ENCODE measurements at places on chromosomes 16 and 17.

DNA sequence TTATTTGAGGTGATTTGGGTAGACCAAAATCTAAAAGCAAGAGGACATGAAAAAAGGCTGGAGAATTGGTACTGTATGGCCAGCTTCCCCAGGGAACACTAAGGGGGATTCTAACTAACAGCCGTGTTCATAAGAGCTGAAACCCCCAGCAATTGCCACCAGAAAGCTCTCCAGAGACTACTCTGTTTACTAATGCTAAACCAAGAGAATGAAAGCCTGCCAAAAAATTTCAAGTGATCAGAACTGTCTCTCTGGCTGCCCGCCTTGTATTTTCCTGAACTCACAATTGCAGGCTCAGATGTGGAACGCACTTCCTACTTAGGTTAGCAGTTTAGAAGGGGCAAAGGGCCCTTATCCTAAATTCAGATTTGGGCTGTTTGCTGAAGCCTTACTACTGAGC is 24.1 kb downstream of the MYH10 start:
- DNase-seq: no peak

DNA sequence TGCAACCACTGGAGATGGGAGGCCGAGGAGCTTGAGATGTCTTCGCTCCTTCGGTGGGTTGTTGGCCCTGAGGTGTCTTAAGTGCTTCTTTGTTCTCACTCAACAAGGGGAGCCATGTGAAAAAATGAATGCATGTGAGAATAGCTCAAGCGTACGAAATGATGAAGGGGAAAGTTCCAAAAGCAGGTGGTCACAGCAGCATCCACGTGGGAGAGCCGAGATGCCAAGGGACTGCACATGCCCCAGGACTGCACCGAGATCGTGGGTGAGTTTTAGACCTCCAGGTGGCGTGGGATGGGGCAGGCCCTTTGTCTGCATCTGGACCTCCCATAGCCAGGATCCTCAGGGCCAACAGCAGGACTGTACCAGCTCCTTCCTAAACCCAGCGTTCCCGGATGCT is 8.1 kb downstream of the SLC38A8 start:
- DNase-seq: no peak

GRCh38 chr17:80866050-80866793 is 125.4 kb upstream of the CHMP6 start:
- peak; percentile 71 for DNase-seq

- no peak for DNase-seq
Observed at GRCh38 chr16:15894571-15895374, 6.4 kb upstream of the CEP20 start.

DNA sequence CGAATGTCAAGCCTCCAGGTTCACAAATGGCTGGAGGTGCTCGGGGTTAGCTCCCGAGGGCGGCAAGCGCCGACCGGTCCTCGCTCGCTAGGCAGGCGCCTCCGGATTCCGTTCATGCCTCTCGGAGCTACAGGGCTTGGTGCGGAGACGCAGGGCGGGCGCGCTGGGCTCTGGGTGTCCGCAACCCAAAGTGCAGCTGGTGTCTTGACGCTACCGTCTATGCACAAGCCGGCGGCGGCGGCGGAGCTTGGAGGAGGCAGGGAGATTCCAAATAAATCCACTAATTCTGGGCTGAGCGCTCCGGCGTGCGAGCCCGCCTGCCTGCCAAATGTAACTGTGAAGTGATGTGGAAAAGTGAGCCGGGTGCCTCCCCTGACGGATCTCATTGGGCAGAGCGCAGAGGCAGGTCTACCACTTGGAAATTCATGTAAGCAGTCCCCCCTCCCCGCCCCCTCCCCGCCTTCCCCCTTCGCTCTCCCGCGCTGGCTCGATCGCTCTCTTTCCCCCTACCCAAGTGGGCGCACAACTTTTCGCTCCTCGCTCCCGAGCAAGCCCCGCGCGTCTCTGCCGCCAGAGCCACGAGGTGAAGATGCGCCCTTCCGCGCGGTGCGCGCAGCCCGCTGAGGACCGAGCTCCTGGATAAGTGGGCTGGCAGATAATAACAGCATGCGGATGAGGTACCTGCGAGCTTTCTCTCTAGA is at the start of gene CDH8:
TSS of gene CDH8 (minus strand) at position 338 of the 701 bp plus-strand sequence. CDS start 15,035 bp downstream, outside the sequence.
- peak; percentile 18 for DNase-seq

- no peak for DNase-seq
Observed at GRCh38 chr17:81488276-81488860, 24.2 kb downstream of the ACTG1 start.

DNA sequence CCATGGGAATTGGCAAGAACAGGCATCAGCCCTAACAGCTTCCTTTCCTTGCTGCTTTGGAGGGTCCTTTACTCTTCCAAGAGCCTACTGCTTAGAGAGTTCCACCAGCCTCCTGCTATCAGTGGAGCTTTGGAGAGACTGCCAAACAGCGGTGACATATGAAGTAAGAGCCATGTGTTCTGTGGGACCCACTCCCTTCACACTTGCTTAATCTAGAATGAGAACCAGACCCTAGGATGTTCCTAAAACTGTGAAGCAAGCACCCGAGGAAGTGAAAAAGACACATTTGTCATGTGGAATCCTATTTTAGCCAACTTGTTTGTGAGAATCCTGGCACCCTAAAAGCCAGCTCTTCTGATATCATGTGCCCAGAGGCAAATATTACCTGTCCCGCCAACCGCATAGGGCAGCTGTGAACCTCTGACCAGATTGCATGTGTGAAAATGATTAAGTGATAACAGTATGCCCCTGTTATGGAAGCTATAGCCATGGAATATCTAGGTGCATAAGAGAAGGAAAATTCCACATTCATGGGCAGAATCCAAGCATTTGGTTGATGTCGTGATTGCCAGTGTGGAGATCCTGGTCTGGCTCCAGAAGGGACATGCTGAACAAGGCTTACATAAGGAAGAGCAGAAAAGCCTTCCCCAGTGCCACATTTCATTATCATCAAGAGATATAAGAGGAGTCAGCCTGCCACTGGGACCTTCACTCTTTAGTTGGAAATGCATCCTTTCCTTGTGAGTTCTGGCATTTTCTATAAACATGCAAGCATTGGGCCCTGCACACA is 18.7 kb downstream of the RCVRN start:
- no peak for DNase-seq

DNA sequence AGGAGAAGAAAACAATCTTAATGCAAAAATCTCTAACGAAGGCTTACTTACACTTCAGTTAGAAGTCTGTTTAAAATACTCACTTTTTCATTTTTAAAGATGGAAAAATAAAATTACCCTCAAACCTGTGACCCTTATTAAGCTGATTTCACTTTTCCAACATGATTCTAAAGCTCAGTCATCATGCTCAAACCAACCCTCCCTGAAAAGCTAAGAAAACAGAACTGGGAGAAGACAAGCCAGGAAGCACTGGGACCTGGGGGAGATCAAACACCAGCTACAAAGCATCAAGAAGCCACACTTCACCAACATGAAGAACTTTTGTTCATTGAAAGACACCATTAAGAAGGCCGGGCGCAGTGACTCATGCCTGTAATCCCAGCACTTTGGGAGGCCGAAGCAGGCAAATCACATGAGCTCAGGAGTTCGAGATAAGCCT is 88.8 kb downstream of the LITAF start:
- DNase-seq: peak; percentile 25

- DNase-seq: no peak
Observed at GRCh38 chr16:11966173-11966572, 1.2 kb downstream of the TNFRSF17 start.

- no peak for DNase-seq
Observed at GRCh38 chr16:1942047-1942809, 771 bp downstream of the MSRB1 start.

GRCh38 chr17:41340934-41341861 is 9.4 kb downstream of the KRT33A start:
- DNase-seq: no peak

- no peak for DNase-seq
Observed at GRCh38 chr17:43900858-43901754, 6.2 kb downstream of the MPP2 start.

DNA sequence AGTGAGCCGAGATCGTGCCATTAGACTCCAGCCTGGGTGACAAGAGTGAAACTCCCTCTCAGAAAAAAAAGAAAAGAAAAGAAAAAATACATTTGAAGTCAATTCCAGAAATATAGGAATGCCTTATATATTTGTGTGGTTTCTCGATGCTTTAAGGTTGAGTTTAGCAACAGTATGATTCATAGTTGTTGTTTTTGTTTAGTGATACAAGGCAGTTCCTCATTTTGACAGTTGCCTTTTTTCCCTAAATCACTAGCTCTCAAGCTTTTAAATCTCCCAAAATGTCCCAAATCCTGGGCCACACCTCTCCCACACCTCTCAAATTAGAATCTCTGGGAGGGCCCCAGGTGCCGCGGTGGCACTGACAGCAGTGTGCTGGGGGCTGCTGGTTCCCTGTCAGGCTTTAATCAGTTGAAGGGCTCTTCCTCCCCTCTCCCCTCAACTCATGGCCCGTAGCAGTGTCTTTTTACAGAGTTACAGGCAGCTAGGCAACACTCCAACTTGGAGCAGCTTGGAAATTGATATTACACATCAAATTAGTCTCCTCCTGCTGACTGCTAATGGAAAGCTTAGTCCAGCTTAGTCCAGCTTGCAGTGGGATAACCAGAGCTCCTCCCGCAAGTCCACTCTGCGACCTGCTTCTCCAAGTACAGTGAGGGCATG is 58.4 kb downstream of the EPN2 start:
- DNase-seq: no peak

DNA sequence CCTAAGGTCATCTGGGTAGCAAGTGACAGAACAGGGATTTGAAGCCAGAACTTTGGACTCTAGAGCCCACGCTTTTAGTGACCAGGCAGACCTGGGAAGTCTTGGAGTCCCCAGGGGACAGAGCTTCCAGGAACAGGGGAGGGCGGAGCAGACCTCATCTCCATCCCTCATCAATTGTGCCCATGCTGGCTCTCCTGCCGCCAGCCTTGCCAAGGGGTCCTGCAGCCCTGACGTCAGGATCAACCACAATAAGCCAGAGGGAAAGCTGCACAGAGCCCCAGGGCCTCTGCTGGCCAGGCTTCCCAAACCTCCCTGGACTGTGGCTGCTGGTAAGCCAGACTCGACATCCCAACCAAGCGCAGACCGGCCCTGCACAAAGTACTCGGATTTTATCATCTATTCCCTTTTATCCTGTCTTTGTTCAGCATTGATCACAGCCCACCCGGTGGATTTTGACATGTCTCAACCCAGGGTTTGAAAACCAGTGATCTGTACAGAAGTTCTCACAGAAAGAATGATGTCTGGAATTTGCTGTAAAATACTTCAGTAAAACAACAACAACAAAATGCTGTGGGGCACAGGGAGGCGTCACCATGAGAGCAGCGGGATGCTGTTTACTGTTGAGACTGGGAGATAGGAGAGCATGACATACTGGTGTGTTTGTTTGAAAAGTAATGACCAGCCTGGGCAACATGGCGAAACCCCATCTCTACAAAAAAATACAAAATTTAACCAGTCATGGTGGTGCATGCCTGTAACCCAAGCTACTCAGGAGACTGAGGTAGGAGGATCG is 11.8 kb downstream of the C16orf74 start:
- DNase-seq: no peak

GRCh38 chr17:75288770-75289114 is 491 bp downstream of the SLC25A19 start:
- DNase-seq: no peak

GRCh38 chr16:57107321-57107922 is 15.0 kb downstream of the CPNE2 start:
- DNase-seq: no peak

GRCh38 chr16:80665356-80665755 is 124.6 kb downstream of the DYNLRB2 start:
- DNase-seq: no peak

DNA sequence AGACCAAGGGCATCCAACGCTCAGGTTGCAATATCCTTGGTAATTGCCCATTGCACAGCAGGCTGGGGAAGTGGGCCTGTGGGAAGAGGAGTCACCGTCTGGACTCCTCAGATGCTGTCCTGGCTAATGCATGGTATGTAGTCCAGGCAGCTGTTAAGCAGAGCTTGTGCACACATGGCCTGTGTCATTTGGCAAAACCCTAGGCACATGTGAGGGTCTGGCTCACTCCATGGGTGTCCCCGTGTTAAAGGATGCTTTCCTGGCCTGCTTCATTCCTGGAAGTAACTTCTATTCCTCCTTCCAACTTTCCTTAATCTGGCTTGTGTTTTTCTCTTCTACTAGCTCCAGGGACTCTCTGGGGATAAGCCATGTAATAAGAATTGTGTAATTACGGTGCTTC is 378.0 kb upstream of the CA10 start:
- peak; percentile 66 for DNase-seq

GRCh38 chr17:65456368-65457151 is 104.9 kb downstream of the AXIN2 start:
- DNase-seq: no peak

DNA sequence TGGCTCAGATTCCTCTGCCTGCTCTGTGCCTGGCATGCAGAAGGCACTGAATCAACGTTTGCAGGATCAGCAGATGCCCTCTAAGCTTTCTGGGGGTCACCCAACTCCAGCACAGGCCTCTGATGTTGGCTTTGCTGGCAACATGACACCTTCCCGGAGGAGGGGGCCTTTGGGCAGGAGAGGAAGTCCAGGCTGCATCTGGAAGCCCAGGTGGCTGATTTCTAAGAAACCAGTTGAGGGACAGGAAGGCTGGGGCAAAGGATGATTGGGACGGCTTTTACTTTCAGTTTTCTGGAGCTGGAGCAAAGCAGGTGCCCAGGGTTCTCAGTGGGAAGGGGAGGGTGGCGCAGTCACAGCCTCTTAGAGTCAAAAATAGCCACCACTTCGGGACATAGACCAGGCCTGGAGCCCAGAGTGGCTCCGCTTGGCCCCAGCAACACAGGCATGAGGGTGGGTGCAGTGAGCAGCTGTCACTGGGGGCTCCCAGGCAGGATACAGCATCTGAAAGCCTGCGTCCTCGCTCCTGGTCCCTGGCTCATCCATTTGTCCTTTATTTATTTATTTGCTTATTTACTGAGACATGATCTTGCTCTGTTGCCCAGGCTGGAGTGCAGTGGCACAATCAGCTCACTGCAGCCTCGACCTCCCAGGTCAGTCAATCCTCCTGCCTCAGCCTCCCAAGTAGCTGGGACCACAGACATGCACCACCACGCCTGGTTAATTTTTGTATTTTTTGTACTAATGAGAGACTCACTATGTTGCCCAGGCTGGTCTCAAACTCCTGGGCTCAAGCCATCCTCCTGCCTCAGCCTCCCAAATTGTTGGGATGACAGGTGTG is 15.1 kb downstream of the SOCS1 start:
- DNase-seq: no peak

DNA sequence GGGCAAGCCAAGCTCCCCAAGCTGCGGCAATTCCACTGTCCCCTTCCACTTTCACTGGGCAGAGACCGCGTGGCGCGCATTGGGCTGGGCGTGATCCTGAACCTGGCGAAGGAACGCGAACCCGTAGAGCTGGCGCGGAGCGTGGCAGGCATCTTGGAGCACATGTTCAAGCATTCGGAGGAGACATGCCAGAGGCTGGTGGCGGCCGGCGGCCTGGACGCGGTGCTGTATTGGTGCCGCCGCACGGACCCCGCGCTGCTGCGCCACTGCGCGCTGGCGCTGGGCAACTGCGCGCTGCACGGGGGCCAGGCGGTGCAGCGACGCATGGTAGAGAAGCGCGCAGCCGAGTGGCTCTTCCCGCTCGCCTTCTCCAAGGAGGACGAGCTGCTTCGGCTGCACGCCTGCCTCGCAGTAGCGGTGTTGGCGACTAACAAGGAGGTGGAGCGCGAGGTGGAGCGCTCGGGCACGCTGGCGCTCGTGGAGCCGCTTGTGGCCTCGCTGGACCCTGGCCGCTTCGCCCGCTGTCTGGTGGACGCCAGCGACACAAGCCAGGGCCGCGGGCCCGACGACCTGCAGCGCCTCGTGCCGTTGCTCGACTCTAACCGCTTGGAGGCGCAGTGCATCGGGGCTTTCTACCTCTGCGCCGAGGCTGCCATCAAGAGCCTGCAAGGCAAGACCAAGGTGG is 9.8 kb downstream of the SARM1 start:
- no peak for DNase-seq

GRCh38 chr17:64128787-64129514 is 993 bp downstream of the ERN1 start:
- DNase-seq: peak; percentile 48
